Fibroblast of lung (primary cell): ENCODE measurements at places on chromosomes 13 and 19. TPM values are rescaled to one million over a fixed set of nuclear protein-coding genes. Genes with fewer than 3 reads are reported as not detected.

Gene GRIK5
- total RNA-seq = 0.77 and 3.5 TPM in 2 replicates

Gene HCST
- total RNA-seq = 1.0 and 2.0 TPM in 2 replicates

Gene ANGPTL8
- not detected in 2 replicates for total RNA-seq

Gene ABHD13
- 7.1 and 7.7 TPM in 2 replicates for total RNA-seq

Gene FAM98C
- 8.5 and 10.6 TPM in 2 replicates for total RNA-seq

Gene SERTAD1
- total RNA-seq = 19.2 and 27.2 TPM in 2 replicates

Gene CABP5
- not detected in 2 replicates for total RNA-seq
